ENCODE measurements at places on chromosomes 6 and 20.

- no peak for DNase-seq
Measured at GRCh38 chr6:118292558-118292957, 255.5 kb upstream of the PLN start.

DNA sequence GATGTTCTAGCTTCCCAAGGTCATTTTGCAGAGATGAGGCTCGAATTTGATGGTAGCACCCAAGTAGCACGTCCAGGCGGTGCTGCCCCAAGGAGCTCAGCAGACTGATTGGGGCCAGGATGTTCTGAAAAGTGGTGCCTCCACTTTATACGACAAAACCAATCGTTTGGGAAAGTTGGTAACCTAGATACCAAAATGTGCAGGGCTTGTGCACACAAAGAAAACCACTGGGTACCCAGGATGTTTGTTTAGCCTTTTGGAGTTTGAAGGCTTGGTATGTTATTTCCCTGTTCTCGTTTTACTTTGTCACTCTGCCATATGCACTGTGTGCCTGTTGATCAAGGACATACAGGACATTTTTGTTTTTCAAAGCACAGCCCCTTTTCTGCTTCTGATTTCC is 40.7 kb upstream of the PBOV1 start:
- no peak for DNase-seq

GRCh38 chr20:2416541-2417212 is 36.0 kb downstream of the TGM6 start:
- DNase-seq: no peak

- no peak for DNase-seq
Measured at GRCh38 chr6:1363729-1364572, 25.4 kb upstream of the FOXF2 start.

- DNase-seq: no peak
Measured at GRCh38 chr6:98920904-98921431, 26.8 kb downstream of the FBXL4 start.

- no peak for DNase-seq
Measured at GRCh38 chr6:29589423-29590048, 4.6 kb downstream of the OR2H2 start.

- no peak for DNase-seq
Measured at GRCh38 chr6:491233-491632, 99.7 kb downstream of the IRF4 start.

- no peak for DNase-seq
Measured at GRCh38 chr20:45539382-45539781, at the start of gene WFDC6. TSS of gene WFDC6 (minus strand) at chr20:45539482. CDS start at chr20:45539407, 75 bp downstream.

DNA sequence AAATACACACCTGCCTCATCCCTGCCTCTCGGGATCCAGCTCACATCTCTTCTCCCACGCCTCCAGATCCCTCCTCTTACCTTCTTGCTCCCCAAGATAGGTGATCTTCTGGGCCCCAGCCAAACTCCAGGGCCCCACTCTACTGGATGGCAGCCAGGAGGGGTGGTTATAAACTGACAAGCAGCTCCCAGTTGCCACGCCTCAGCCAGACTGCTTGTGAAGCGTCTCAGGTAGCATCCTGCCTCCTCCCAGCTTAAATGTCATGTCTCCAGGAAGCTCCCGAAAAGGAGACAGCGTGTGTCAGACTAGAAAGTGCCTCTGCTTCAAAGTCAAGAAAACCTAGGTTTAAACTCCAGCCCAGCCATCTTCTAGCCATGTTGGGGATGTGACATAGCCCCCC is 114.1 kb downstream of the LRFN2 start:
- DNase-seq: no peak

- no peak for DNase-seq
Measured at GRCh38 chr20:36827541-36828279, 48.2 kb upstream of the TLDC2 start.

All from stimulated activated CD4-positive, alpha-beta T cell treated with anti-CD3 and anti-CD28 coated beads, Interleukin-15, amount 100 ng/mL, for 1 hour (primary cell).